ENCODE measurements at places on chromosomes 12 and 14.

DNA sequence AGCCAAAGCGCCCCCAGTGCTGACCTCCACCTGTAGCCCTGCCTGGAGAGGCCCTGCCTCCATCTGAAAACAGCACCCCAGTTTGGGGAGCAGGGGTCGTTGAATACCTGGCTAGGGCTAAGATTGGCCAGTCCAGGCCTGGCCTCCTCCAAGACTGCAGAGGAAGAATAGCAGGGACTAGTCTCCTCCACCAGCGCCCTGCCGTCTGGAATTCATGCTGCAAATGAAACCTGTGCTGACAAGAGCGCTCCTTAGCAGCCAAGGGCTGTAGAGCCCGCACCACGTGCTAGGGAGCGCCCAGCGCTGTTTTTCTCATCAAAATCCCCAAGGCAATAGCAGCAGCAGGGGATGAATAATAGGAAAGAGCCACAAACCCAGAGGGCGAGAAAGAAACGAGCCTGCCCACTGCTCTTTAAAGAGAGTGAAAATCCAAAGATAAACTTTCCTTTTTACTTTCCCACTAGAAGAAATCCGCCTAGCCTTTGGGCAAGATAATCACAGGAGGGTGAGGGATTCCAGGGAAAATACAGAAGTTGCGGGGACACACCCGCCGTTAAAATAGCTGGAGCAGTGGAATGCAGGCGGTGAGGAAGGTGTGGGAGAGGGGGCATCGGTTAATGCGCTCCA is 3.3 kb downstream of the COL2A1 start:
- DNase-seq = no peak

DNA sequence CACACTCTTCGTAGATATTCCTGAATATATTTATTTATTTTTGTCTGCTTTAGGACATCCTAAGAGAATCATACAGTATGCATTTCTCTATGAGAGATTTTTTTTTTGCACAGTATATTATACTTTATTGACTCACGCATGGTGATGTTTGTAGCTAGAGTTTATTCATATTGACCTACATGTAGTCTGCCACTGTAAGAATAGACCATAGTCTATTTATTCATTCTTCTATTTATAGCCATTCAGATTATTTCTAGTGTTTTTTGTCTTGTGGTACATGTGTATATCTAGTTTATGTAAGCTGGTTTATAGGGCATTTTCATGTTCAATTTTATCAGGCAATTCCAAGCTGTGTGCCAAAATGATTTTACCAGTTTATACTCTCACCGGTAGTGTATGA is 45.2 kb downstream of the PCNX1 start:
- DNase-seq = no peak

GRCh38 chr14:22884738-22885523 is 1.9 kb downstream of the REM2 start:
- DNase-seq = no peak

DNA sequence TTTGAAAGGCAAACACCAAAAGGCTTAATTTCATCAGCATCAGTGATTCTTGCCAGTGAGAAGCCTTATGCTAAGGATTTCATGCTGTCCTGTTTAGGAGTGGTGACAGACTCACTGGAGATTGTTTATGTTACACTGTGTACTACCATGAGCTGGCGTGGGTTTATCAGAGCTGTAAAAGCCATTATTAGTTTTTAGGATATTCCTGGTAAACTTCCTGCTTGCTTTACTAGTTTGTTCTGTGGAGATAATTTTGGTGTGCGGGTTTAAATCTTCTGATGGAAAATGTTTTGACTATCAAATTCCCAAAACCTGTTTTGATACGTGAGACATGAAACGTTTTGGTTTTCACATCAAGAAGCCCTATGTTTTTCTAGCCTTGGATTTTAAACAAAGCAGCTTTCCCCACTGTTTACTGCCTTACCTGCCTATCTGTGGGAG is 15.2 kb downstream of the PPFIBP1 start:
- no peak for DNase-seq

- DNase-seq = no peak
Observed at GRCh38 chr12:3755898-3756297, 3.0 kb upstream of the CRACR2A start.

DNA sequence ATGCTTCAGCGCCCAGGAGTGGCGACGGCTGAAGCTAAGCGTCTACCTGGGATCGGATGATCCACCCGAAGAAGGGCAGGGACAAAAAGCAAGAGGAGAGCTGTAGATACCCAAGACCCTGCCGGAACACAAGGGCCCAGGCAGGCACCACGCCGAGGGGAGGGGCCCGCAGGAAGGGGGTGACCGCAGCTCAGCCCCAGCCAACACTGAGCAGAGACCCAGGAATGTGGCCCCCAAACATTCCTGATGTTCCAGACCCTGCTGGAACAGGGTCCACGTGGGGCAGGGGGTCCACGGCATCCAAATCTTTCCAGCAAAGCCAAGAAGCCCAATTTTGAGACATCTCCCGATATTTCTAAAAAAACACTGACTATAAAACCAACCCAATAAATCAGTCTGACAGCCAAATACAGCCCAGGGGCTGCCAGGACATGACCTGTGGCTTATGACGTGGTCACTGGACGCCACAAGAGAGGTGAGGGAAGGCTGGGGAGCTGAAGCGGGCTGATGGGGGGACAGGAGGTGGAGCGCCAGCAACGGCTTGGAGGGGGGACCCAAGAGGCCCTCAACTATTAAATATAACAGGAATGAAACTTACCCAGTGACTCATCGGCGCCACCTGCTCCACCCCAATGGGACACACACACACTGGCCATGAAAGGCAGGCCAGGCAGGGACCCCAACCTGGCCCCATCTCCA is 58.9 kb downstream of the NCOR2 start:
- no peak for DNase-seq

- DNase-seq = no peak
Observed at GRCh38 chr12:85036733-85037132, 582 bp downstream of the LRRIQ1 start.

DNA sequence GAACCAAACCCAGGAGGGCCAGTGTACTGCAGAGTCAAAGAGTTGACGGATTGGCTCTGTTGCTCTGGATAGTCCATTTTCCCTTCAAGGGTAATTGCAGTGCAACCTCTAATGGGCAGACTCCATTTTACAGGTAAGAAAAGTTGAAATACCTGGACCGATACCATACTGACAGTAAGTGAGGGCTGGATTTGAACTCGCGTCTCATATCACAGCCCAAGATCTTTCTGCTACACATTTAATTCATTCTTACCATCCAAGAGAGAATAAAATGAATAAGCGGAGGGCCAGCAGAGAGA is 356 bp upstream of the ZC3H14 start:
- DNase-seq = no peak

- no peak for DNase-seq
Observed at GRCh38 chr14:87940382-87940781, 52.6 kb downstream of the GALC start.

DNA sequence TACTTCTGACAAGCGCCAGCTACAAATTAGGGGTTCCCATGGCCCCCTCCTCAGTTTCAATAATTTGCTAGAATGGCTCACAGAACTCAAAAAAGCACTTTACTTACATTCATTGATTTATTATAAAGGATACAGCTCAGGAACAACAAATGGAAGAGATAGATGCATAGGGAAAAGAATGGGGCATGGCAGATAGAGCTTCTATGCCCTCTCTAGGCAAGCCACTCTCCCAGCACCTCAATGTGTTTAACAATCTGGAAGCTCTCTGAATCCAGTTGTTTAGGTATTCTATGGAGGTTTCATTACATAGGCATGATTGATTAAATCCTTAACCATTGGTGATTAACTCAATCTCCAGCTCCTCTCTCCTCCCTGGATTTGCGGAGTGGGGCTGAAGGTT is 184.5 kb upstream of the DAAM1 start:
- DNase-seq = no peak

GRCh38 chr12:132462788-132463187 is 27.2 kb upstream of the FBRSL1 start:
- DNase-seq = no peak

DNA sequence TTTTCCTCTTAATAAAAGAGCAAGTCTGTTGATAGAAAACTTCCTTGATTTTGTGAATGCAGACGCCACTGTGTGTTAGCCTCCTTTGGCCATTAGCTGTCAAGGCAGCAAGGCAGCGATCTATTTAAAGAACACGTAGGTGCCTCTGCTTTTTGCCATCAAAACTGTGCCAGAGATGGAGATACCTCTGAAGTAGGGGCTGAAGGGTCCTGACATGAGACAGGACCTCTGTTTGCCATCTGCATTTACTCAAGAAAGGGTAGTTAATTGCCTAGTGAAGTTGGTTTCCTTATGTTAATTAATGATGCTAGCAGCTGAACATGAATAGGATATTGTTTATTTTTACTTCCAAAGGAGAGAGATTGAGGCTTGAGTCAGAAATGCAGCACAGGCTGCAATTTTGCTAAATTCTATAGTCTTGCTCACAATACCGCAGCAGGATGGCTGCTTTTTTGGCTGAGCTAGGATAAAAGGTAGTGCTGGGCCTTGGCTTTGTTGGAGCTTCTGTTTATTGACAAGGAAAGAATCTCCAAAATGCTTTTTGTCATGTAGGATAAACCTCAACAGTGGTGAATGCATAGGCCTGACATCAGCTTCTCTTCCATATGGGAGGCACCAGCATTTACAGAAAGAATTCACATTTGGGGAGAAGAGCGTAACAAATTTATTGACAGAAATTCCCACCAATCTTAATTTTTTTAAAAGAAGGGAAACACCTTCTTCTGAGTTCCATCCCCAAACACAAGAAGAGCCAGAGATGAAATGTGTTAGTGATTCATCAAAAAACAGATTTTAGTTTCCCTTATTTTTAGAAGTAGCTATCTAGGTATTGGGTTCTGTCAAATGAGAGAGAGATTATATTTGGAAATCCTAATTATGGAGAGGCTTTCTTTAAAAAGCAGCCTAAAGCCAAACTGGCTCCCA is 13.9 kb upstream of the RPH3A start:
- no peak for DNase-seq

DNA sequence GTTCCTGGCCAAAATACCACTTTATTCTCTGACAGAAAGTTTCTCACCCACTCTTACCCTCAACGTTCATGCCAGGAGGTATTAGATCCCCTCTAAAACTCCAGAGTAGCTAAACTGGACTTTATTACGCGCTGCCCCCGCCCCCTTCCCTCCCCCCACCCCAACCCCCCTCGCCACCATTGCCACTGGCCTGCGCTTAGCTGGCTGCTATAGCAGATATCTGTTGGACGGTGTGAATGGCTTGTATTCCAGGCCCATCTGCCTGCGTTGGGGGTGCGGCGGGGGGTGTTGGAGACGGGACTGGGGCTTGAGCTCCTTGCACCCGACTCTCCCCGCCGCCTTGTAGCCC is 564 bp upstream of the THTPA start:
- DNase-seq = no peak

- peak; percentile 91 for DNase-seq
Observed at GRCh38 chr12:1277905-1278304, 286.9 kb downstream of the ERC1 start.

- no peak for DNase-seq
Observed at GRCh38 chr12:114884575-114884974, 200.6 kb upstream of the TBX3 start.

- DNase-seq = no peak
Observed at GRCh38 chr12:111260732-111261131, 108.2 kb downstream of the PHETA1 start.

DNA sequence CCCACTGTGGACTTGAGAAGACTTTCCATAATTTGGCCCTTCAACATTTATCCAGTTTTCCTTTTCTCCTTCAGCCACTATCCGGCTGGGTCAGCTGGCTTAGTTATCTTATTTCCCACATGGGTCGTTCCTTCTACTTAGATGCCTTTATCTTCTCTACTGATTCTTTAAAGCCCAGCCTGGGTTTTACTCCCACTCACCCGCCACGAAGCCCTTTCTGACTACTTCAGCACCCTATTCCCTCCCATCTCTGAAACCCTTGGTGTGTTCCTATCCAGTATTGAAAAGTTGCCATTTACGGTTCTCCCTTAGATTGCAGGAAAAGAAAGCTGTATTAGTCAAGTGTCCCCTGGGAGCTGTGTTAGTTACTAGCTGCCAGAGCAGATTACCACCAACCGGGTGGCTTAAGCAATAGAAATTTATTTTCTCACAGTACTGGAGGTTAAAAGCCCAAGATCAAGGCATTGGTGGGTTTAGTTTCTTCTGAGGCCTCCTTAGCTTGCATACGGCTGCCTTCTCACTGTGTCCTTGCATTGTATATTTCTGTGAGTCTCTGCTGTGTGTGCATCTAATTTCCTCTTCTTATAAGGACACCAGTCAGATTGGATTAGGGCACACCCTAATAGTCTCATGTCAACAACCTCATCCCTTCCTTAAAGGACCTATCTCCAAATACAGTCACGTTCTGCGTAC is 105.5 kb downstream of the GPATCH2L start:
- no peak for DNase-seq

- DNase-seq = no peak
Observed at GRCh38 chr14:68953196-68953555, 25.9 kb downstream of the ACTN1 start.

GRCh38 chr12:119642986-119643385 is 24.9 kb upstream of the PRKAB1 start:
- no peak for DNase-seq

GRCh38 chr14:57797160-57797559 is 68.7 kb downstream of the SLC35F4 start:
- no peak for DNase-seq

GRCh38 chr14:100577986-100578431 is 9.2 kb downstream of the BEGAIN start:
- no peak for DNase-seq

- no peak for DNase-seq
Observed at GRCh38 chr12:101087920-101088319, 122.1 kb downstream of the SLC5A8 start.

DNA sequence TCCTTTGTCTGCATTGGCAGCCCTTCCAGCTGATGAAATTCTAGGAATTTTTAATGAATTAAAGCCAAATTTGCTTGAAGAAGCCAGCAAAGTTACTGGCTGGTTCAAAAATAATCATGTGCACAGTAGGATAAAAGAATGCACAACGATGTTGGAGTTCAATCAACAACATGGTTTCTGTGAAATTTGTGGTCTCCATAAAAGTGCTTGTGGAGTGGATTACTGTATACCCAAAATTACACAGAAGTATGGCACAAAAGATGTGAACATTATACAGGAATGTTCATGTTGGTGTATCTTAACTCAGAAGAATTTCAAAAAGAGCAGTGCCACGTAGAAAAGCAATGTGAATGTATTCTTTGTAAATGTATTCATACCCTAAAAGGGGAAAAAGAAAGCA is 105.0 kb upstream of the METAP2 start:
- DNase-seq = no peak

DNA sequence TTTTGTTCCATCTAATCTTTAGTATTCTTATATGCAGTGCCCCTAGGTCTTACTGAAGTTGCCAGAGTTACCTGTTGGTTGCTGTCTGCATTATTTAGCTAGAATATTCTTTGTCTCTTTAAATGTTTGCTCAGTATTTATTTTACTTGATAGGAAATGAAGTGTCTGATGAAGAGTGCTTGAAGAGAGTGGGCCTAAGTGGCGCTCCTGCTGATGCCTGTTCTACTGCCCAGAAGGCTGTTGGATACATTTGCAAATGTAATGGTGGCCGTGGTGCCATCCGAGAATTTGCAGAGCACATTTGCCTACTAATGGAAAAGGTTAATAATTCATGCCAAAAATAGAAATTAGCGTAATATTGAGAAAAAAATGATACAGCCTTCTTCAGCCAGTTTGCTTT is 18.9 kb downstream of the CMAS start:
- DNase-seq = no peak

Measured in Jurkat, Clone E6-1 (cell line).